ENCODE measurements at places on chromosomes 13 and 19.

DNA sequence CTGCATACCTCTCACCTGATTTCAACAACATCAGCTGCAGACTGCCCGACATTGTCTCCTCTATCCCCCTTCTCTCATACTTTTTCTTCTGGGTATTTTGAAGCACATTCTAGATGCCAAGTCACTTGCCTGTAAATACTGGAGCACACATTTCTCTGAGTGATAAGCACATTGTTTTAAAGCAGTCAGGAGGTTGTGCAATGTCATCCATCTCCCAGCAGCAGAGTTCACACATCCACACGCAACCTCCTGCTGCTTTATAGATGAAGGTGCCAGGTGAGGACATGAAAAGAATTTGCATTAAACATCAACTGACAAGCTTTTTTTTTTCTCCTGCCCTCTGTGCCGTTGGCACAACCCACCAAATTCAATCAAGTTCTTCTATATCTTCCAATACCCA lies 5.5 kb downstream of the UPK1A start:
- no peak for DNase-seq

DNA sequence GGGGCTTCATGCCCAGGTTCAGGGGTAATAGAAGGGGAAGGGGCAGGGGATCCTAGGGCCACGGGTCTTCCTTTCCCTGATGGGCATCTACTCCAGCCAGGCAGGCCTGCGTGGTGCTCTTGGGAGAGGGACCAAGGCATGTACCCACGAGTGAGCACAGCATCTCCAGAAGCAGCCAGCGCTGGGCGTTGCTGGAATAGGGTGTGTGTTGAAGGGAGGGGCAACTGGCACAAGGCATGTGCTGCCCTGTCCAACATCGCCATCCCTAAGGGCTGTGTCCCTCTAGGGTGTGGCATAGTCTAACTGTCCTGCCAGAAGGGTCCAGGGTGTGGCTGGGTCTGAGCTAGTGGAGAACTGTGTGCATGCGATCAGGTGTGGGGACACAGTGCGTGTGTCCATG lies 2.9 kb downstream of the NOTCH3 start:
- no peak for DNase-seq

GRCh38 chr19:12867120-12868099 lies 13.8 kb downstream of the DNASE2 start:
- DNase-seq: no peak

GRCh38 chr13:80040196-80040980 lies 300.5 kb downstream of the SPRY2 start:
- DNase-seq: no peak

DNA sequence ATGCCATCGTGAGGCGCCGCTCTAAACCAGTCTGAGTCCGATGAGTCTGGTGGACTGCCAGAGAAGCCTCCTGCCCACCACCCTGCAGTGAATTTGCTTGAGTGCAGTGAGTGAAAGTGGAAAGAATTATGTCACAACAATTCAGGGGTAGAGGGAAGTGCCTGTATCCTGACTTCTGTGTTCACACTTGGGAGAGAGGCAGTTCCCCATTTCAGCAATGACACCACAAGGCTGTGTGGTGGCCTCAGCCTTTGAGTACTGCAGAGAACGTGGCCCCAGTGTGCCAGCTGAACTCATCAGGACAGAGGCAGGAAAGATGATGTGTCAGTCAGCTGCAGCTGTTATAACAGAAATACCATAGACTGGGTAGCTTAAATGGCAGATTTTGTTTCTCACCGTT lies 155.6 kb downstream of the COG6 start:
- DNase-seq: no peak

DNA sequence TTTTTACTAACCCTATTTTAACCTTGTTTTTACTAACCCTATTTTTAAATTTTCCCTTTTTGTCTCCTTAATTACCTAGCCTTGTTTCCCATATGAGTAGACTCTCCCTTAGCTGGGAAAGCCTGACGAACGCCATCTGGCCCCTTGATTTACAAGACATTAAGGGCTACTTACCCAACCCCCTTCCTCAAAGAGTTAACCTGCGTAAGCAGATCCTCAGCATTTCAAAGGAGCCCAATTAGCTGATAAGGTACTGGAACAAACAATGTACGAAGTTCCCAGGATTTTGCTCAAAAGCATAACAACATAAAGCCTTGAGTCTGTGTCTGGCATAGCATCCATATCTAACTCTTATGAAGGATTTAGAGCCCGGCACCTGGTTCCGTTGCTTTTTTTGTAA lies 4.7 kb upstream of the MVB12A start:
- no peak for DNase-seq

DNA sequence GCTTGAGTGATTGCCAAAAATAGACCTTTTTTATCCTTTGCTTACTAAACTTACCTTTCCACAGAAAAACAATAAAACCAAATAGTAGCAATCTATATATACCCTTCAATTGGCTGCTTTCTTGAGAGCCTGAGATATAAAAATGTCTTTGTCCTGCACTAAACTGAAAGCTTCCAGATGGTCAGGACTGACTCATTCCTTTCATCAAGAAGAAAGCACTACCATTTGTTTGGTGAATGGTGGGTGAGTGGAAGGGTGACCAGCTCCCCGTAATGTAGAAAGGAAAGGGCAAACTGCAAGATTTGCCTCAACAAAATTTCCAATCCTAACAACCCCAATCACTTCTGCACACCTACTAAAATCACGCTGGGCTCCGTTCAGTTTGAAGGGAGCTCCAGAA lies 67.8 kb downstream of the SACS start:
- no peak for DNase-seq

DNA sequence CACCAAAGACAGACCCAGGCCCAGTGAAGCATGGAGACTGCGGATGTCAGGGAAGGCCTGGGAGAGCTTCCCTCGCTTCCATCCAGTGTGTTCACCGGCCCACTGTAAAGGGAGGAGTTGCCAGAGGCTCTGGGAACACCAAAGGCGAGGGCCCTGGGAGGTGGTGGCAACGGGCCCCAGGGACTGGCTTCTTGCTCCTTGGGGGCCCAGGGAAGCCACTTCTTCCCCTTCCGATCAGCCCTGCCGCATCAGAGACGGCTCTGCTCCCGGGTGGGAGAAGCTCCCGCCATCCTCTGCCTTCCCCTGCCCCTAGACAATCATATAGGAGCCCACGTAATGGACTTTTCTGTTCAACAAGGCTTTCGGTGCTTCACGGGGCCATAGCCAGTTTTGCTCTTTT lies 83.4 kb upstream of the GPR183 start:
- DNase-seq: no peak

DNA sequence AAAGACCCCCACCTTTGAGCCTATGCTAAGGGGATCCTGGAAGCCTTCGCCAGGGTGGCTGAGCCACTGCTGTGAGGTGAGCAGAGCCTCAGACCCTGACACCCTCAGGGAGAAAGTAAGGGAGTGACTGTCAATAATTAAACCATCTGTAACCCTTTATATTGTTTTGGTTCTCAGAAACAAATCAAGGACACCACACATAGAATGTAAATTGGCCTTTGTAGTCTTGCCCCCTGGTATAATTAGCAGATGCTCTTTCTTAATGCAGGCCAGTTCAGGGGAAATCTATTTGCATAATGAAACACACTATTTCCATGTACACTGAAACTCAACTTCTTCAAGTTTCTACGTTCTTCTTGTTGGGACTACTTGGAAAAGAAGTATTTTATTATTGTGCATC lies 127.7 kb upstream of the EDNRB start:
- no peak for DNase-seq

DNA sequence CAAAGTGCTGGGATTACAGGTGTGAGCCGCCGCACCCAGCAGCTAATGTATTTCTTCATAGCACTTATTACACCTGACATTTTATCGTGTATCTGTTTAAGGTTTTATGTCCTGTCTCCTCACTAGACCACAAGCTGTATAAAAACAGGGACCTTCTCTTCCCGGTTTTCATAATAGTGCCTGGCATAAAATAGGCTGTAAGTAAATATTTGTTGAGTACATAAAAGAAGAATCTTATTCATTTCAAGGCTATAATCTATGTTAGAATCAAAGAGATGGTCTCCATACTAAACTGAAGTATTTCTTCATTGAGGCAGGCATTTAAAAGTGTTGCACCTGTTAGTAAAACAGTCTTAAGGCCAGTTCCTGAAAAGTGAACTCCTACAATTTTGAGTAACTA lies 194.0 kb downstream of the SHISA2 start:
- no peak for DNase-seq

DNA sequence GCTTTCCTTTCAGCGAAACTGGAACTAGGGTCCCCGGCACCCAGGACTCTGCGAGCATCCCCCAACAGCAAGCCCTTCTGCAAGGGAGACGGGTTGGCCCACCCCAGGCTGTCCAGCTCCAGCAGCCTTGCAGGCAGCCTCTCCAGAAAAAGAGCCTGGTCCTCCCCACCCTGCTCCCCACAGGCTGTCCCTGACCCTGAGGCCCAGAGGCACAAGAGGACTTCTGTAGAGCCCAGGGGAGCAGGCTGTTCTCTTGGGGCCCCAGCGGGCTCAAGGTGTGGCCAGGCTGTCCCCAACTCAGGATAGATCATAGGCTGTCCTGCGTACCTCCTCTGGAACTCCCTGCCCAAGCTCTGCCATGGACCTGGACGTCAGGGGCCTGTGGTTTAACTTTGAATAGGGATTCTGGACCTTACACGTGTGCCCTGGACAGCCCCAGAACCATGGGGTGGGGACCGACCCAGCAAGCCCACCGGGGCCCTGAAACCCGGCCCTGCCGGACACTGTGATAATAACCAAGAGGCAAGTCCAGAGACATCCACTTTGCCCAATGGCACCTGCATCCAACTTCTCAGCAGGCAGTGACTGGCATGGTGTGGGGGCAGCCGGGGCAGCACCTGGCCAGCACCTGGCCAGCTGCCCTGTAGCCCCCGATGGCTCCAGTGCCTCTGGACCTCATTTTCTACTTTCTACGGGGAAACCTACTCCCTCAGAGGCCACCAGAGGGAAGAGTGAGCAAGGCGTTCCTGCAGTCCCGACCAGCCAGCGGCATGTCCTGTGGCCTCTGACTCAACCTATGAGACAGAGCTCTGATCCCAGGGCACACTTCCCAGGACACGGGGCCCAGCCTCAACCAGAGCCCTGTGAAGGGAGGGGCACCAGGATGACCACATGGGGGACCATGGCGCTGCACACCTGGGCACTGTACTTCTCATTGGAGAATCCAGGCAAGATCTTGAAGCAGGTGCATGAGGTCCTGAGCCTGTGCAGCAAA lies 50.9 kb upstream of the TPM4 start:
- DNase-seq: no peak

GRCh38 chr19:50969413-50969760 lies at the start of gene KLK6:
KLK6 (minus strand) TSS chr19:50969591; CDS start chr19:50968104, 1,487 bp downstream.
- no peak for DNase-seq

DNA sequence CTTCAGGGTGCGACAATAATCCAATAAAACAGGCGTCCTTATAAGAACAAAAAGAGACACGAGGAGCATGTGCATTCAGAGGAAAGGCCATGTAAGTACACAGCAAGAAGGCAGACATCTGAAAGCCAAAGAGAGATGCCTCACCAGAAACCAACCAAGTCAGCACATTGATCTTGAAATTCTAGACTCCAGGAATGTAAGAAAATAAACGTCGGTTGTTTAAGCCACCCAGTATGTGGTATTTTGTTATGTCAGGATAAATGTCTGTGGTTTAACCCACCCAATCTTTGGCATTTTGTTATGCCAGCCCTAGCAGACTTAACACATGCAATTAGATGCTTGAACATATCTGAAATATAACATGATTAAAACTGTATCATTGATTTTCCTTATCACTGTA lies 452.0 kb downstream of the SLITRK6 start:
- DNase-seq: no peak

GRCh38 chr13:21823949-21824348 lies 153.1 kb downstream of the FGF9 start:
- no peak for DNase-seq

- DNase-seq: no peak
Observed at GRCh38 chr13:23119131-23119530, 61.6 kb upstream of the SGCG start.

- no peak for DNase-seq
Observed at GRCh38 chr13:91277013-91277676, 70.3 kb upstream of the MIR17HG start.

GRCh38 chr13:85076343-85076742 lies 722.9 kb downstream of the SLITRK6 start:
- no peak for DNase-seq

- DNase-seq: no peak
Observed at GRCh38 chr13:77860507-77860981, 58.1 kb downstream of the EDNRB start.

DNA sequence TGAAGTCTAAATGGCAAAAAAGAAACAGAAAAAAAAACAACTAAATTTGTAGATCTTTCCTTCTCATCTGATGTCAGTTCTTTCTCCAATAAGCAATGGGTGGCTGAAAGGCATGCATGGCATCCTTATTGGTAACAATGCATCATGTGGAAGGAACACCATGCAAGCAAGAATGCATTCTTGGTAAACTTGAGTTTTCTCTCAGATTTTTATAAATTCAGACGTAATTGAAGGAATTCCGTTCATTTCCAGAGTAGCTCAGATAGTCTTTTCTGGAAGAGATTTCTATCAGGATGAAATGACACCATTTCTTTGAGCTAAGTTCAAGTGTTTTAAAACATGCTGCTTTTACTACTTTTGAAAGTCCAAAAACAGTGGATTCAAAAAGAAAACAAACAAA lies 373.0 kb downstream of the COG6 start:
- no peak for DNase-seq

- DNase-seq: no peak
Observed at GRCh38 chr19:9917321-9917720, 19.0 kb downstream of the OLFM2 start.

GRCh38 chr19:23777216-23777615 lies 18.5 kb upstream of the ZNF681 start:
- no peak for DNase-seq

GRCh38 chr13:35472323-35472881 lies 4.1 kb downstream of the MAB21L1 start:
- DNase-seq: no peak

GRCh38 chr13:49454388-49455006 lies 10.4 kb downstream of the SETDB2 start:
- no peak for DNase-seq

- DNase-seq: no peak
Observed at GRCh38 chr19:19109601-19110000, 28.7 kb downstream of the TMEM161A start.

- DNase-seq: no peak
Observed at GRCh38 chr13:73136776-73137175, 78.0 kb downstream of the KLF5 start.

GRCh38 chr13:47484548-47484947 lies 516.5 kb downstream of the SUCLA2 start:
- no peak for DNase-seq

GRCh38 chr13:63567031-63567430 lies 2151.4 kb upstream of the PCDH20 start:
- DNase-seq: no peak

DNA sequence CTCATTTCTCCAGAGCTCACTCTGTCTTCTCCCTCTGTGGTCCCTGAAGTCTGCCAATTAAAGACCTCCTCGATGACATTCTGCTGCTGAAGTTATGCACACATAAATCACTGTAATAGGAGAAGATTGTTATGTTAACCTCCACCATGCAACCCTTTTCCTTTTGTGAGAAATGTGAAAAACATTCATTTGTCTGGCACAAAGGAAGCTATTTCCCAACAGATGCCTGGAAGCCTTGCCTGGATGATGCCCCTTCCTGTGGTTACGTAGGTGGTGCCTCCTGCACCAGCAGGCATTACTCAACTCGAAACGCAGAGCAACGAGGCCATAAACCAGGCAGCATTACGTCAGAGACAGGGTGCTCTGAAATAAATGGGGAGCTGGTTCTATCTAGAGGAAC lies 327.4 kb upstream of the ZNF507 start:
- DNase-seq: no peak

Measured in NCI-H1436 (cell line).